ENCODE measurements at places on chromosomes 7 and 10.

GRCh38 chr7:47481541-47482012, 100.3 kb downstream of the TNS3 start:
- no peak for DNase-seq

DNA sequence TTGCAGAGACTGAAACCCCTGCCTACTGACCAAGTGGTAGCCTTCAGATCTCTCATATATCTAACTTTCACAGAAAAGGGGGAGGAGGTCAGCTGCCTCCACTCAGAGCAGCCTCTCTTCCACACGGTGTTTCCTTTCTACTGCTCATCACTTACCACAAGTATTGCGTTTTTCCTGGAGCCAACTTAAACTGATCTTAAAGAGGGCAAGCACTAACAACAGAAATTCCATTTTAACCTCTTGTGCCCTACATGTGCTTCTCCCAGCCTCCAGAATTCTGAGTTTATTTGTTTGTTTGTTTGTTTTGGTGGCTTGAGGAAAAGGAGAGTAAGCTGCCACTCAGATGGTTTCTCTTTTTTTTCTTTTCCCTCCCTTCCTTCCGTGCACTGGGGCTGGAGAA, 19.1 kb downstream of the SKIDA1 start:
- no peak for DNase-seq

DNA sequence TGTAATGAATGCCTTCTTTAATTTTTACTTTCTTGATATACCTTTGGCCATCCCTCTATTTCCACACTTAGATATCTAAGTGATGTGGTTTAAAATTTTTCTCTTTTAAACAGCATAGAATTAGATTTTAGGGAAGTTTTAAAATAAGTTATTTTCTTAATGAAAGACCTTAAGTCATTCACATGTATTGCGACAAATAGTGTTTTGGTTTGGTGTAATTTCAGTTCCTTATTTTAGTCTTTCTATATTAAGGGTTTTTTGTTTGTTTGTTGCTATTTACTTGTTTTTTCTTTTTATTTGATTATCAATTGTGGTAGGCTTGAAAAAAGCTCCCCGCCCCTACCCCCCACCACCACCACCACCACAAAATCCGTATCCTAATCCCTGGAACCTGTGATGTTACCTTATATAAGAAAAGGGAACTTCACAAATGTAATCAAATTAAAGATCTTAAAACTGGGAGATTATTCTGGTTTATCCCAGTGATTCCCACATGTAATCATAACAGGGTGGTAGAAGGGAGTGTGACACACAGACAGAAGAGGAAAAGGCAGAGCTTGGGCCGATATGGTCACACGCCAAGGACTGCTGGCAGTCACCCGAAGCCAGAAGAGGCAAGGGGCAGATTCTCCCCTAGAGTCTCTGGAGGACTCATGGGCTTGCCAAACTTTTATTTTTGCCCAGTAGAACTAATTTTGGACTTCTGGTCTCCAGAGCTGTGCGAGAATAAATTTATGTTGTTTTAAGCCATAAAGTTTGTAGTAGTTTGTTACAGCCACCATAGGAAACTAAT, 149.7 kb downstream of the NPSR1 start:
- no peak for DNase-seq

GRCh38 chr7:676972-677385, 49.5 kb upstream of the DNAAF5 start:
- no peak for DNase-seq

DNA sequence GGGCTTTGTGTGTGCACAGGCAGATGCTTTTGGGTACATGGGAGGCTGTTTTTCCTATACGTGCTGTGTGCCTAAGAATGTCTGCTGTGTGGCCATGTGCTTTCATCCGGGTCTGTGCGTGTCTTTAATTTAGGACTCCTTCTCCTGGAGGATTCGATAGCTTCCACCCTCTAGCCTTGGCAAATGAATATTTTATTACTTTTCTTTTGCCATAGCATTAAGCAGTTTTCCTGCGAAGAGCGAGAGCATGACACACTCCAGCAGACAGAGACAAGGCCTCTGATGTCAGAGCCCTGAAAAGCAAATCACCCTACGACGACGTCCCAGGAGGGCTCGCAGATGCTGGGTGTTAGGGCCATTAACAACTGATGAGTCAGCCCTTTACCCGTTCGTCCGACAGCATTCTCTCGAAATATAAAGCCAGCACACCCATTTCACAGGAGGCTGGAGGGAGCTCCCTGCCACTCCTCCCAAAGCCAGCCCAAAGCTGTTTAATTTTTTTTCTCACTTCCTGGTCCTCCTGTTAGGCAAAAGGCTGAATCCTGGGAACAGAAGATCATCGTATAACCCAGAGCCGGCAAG, 311.3 kb upstream of the ZMIZ1 start:
- no peak for DNase-seq

DNA sequence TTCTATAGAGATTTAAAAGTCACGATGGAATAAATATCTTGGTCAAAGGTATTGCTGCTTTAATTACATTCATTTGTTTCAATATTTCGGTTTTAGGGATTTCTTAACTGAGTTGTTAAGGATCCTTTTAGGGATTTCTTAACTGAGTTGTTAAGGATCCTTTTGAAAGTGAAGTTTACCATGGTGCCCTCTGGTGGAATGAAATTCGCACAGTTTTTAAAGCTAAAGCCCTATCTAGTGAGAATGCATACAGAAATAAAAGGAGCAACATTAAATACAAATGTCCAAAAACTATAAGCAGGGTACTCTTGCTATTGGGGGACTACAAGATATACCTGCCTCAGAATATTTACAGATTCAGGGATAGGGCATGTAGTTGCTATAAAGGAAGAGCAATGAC, 193.7 kb downstream of the RNLS start:
- no peak for DNase-seq

GRCh38 chr7:29345590-29345989, 151.0 kb downstream of the CHN2 start:
- DNase-seq: no peak

DNA sequence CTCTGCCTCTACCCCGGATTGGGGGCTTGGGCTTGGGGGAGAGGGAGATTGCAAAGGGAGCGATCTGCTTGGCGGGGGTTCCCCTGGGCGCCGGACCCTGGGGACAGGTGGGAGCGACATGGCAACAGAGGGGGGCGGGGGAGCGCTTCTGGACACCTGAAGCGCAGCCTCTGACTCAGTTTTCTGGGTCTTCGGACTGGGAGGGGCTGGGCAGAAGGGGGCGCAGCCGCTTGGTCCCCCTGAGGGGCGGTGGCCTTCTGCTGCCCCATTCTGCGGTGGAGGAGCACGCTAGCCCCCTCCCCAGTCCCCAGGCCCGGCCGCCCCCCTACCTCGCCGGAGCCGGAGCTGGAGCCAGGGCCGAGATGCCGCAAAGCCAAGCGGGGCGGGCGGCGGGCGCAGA, 380 bp downstream of the NAT16 start:
- no peak for DNase-seq

- no peak for DNase-seq
Measured at GRCh38 chr10:31876652-31877352, 51.8 kb downstream of the ARHGAP12 start.

DNA sequence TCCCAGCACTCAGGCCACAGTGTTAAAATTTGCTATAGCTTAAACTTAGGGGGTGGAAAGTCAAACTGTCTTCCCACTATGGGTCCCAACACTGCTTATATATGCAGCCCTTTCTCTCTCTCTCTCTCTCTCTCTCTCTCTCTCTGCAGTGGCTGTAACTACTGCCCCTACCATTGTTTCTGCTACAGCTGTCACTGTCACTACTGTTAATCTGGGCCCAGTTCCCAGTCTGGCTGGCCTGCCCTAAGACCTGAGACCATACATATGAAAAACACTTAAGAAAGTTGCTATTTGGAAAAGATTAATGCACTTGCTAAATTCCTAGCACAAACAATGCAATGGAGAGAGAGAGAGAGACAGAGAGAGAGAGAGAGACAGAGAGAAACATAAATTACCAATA, 78.6 kb downstream of the THSD7A start:
- DNase-seq: no peak

GRCh38 chr10:125206623-125207022, 46.3 kb upstream of the CTBP2 start:
- DNase-seq: no peak

DNA sequence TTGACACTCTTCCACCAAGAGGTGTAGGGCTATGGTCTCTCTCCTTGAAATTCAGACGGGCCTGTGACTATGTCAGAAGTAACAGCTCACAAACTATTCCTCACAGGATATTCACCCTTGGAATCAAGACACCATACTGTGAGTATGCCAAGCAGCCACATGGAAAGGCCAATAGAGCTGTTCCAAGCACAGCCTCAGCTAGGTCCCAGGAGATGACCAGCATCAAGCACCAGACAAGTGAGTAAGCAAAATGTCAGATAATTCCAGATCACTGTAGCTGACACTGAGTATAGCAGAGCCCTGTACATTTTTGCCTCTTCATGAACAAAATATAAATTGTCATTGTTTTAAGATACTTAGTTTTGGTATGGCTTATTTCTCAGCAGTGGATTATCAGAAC, 88.1 kb upstream of the KCND2 start:
- no peak for DNase-seq

GRCh38 chr10:117226813-117227451, 14.0 kb upstream of the SLC18A2 start:
- no peak for DNase-seq

DNA sequence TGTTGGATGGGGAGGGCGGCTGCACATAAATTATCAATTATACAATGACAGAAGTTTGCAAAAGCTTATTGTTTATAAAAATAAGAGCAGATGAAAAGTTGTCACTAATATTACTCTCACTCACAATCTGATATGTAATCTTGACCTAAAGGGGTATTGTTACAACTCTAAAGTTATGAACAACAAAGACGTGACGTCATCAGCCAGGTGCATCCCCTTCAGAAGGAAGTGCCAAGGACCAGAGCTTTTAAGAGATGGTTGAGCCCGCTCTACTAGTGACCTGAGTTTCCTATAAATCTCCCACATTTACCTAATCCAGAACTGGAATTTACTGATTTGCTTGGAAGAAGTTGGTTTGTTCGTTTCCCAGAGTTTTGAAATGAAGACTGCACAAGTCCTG, 247.7 kb upstream of the MGMT start:
- DNase-seq: no peak

- DNase-seq: no peak
Measured at GRCh38 chr7:22082553-22082885, 136.8 kb upstream of the CDCA7L start.

DNA sequence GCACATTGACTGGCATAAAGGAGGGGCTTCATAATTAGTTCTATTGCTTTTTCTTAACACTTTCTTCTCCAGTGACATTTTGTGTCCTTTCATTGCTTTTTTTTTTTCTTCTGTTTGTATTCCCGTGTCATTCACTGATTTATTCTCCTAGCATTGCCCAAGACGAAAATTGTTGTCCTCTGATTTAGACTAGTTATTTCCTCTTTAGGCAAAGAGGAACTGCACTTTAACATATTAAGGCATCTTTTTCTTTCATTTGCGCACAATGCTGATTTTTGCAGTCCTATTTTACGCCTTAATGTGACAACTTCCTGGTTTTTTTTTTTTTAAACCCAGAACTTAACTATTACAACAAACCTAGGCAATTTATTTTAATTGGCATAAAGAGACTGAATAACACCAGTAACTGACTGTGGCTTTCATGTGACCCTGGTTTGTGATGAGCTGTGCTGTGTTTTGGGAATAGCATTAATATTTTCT, 39.7 kb downstream of the ARID5B start:
- DNase-seq: no peak

GRCh38 chr7:90593205-90593604, 2.9 kb upstream of the CDK14 start:
- no peak for DNase-seq

DNA sequence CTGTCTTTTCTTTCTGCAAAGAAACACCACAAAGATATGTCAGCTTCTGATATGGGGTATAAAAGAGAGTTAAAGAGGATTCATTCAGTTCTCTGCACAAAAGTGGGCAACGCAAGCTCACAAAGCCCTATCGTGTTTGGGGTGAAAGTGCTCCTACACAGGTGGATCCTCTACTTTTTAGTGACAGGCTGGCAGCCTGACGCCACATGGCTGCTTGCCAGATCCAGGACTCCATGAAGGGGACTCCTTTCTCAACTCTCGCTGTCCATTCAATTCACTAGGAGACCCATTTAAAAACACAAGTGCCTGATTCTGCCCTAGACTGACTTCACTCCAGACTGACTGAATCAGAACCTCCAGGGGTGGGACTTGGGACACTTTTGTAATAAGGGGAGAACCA, 8.0 kb downstream of the PARP12 start:
- no peak for DNase-seq

- no peak for DNase-seq
Measured at GRCh38 chr7:116197360-116197759, 13.0 kb upstream of the TES start.

GRCh38 chr7:45591101-45591906, 17.1 kb downstream of the ADCY1 start:
- no peak for DNase-seq

DNA sequence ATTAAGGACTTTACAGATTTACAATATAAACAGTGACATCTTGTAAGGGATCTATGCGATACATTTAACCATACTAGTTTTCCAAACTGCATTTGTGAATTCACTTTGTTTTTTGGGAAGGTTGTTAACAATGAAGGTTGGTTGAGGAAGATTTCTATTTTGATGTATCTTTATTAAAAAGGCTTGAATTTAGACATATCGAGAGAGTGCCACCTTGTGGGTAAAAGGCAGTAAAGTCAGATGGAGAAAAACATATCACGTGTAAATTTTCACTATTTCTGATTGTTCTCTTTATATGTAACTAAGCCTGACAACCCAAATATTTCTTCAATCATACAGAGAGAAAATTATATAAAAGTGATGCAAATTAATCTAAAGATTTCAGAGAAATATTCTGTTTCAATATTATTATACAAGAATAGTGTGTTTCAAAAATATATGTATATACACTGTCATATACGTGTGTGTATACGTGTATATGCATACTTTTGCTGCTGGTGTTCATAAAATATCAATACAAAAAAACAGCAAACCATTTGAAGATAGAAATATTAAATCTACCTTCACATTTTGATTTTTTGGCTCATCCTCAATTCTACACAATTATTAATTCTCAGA, 988.6 kb downstream of the SORCS1 start:
- DNase-seq: no peak

DNA sequence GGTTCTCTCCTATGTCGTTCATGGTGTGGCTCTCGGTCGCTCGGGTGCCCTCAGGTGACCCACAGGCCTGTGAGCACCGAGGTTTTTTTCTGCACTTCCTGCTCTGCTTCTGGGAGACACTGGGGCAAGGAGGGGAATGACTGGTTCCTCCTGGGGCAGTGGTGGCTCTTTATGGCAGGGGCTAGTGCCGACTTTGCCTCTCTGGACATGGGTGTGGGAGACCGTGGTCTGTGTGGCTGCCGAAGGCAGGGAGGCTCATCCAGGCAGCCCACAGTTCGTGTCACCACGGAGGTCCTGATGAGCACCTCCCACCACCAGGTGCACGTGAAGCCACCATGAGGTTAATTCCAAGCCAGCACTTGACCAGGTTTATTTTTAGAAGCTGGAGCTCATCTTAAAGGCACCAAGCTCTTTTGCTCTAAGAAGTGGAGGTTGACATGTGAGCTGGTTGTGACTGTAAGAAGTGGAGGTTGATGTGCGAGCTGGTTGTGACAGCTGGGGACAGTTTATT, 24.7 kb upstream of the DPYSL4 start:
- DNase-seq: no peak

- no peak for DNase-seq
Measured at GRCh38 chr10:818010-818409, 113.5 kb downstream of the LARP4B start.
